ENCODE measurements at places on chromosomes 3 and 15. TPM values are rescaled to one million over a fixed set of nuclear protein-coding genes. Genes with fewer than 3 reads are reported as not detected.

GRCh38 chr3:40211579-40211978 lies 97.9 kb upstream of the EIF1B start:
- no peak overlapping the region for H3K4me3 ChIP-seq
- no peaks in the 10 kb centered on the region for H3K4me1 ChIP-seq
- no peaks in the 10 kb centered on the region for H3K36me3 ChIP-seq
- H3K27me3 ChIP-seq = no peaks in the 10 kb centered on the region
- no peak for DNase-seq

The RGMA gene
- 0.13 TPM for total RNA-seq

GRCh38 chr3:49607796-49608195 lies 53.5 kb downstream of the BSN start:
- no peaks in the 10 kb centered on the region for H3K4me1 ChIP-seq
- no peak overlapping the region for H3K27ac ChIP-seq
- no peaks in the 10 kb centered on the region for H3K27me3 ChIP-seq
- H3K36me3 ChIP-seq = no peaks in the 10 kb centered on the region
- H3K4me3 ChIP-seq = no peak overlapping the region
- no peak for DNase-seq

- DNase-seq = no peak
- H3K4me1 ChIP-seq = no peaks in the 10 kb centered on the region
- H3K4me3 ChIP-seq = no peak overlapping the region
These were observed 26.9 kb upstream of the LINGO1 start for GRCh38 chr15:77659350-77660321.

DNA sequence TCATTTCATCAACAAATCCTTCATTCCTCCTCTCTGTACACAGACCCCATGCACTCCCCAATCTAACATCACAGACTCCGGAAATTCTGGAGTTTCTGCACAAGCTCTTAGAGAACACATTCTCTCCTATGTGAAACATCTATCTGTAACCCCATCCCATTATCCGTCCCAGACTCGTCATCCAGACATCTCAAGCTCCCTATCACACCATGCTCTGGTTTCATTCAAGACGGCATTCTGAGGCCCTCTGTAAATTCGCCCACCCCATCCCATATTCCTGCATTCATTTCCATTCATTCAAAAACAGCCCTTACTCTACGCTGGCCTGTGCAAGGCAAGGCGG lies 575 bp downstream of the LEO1 start:
- H3K27me3 ChIP-seq = no peaks in the 10 kb centered on the region
- H3K36me3 ChIP-seq = peaks cover 3% of the 10 kb centered on the region
- no peak for DNase-seq
- peak overlapping the region; percentile 82 for H3K4me3 ChIP-seq
- no peaks in the 10 kb centered on the region for H3K4me1 ChIP-seq
- peak overlapping the region; percentile 83 for H3K27ac ChIP-seq

DNA sequence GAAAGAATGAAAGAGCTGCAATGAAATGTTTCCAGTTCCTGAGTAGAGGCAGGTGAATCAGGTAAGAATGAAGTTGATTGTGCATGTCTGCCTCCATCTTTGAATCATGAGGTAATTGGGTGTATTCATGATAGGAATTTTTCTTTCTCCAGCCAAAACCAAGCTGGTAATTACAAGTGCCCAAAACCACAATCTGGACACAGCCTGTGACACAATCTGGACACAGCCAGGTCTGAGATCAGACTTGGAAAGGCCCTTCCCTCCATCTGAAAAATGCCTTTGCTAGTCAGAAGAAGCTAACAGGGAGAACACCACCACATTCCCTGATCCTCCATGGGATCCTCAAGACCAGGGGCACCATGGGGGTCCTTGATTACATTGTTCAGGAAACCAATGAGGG lies 338.5 kb upstream of the THBS1 start:
- no peaks in the 10 kb centered on the region for H3K36me3 ChIP-seq
- H3K27me3 ChIP-seq = no peaks in the 10 kb centered on the region
- no peak overlapping the region for H3K4me3 ChIP-seq
- H3K27ac ChIP-seq = no peak overlapping the region

DNA sequence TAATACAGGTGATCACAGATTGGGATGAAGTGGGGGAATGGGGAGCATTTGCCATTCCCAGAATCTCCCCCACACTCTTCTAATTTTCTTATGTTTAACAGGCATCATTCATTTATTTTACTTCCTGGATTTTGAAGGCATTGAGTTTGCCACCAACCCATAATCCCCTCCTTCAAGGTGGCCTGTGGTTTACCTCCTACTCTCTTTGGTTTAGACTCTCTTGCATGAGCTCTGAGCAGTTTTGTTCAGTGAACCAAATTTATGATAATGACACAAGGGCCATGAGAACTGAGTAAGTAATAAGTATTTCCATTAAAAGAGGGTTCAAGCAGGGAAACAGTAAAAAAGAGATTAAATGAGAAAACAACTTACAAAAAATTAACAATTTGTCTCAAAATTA lies 703.1 kb upstream of the CFAP20DC start:
- H3K36me3 ChIP-seq = no peaks in the 10 kb centered on the region
- no peak for DNase-seq
- no peaks in the 10 kb centered on the region for H3K27me3 ChIP-seq
- no peak overlapping the region for H3K4me3 ChIP-seq
- no peak overlapping the region for H3K27ac ChIP-seq
- H3K4me1 ChIP-seq = no peaks in the 10 kb centered on the region

DNA sequence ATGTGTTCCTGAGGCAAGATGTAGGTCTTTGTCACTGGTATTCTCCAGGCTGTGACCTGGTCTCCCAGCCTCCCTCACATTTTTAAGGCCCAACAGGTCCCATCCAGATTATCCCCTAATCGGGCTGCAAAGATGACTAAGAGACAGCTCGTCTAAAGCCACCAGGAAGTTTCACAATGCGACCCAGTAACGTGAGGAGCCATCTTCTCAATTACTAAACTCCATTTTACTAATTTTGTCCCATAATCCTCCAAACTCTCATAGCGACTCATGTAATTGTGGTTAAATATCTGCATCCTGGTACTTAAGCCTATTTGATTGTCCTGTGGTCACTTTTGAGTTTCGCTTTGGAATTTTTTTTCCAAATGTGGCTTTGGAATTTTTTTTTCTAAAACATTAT lies 8.7 kb upstream of the PLA2G4F start:
- no peak overlapping the region for H3K4me3 ChIP-seq
- peaks cover 29% of the 10 kb centered on the region for H3K36me3 ChIP-seq
- DNase-seq = no peak
- no peaks in the 10 kb centered on the region for H3K27me3 ChIP-seq
- no peaks in the 10 kb centered on the region for H3K4me1 ChIP-seq

DNA sequence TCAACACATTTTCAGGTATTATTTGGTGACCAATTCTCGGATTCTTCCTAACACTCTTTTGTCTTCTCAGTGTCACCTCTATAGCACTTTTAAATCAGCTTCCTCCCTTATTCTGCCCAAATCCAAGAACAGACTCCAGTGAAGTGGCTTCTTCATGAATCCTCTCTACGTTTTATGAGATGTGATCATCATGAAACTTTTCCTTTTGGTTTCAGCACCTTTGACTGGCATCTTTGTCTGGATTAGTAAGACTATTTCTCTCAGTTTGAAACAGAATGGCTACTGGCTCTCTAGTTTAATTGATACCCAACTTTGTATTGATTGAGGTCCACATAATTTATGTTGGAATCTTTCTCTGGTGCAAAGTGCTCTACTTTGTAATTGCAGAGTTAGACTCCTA lies 45.6 kb downstream of the CMC1 start:
- no peaks in the 10 kb centered on the region for H3K4me1 ChIP-seq
- H3K4me3 ChIP-seq = no peak overlapping the region
- no peak overlapping the region for H3K27ac ChIP-seq
- H3K36me3 ChIP-seq = no peaks in the 10 kb centered on the region
- no peak for DNase-seq
- H3K27me3 ChIP-seq = no peaks in the 10 kb centered on the region

DNA sequence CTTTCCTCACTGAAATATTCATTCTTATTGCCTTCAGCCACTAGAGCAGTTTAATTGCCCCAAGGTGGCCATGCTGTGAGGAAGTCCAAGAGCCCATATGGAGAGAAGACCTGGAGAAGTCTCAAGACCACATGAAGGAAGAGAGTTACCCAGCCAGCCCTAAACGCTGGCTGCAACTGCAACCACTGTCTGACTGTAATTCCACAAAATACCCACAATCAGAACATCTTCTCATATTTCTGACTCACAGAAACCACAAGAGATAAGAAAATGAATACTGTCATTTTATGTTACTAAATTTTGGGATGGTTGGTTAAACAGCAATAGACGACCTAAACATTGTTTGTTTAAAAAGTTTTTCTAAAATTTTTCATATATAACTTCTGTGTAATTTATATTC lies 14.7 kb upstream of the SST start:
- H3K27ac ChIP-seq = no peak overlapping the region
- no peaks in the 10 kb centered on the region for H3K4me1 ChIP-seq
- H3K27me3 ChIP-seq = no peaks in the 10 kb centered on the region
- no peaks in the 10 kb centered on the region for H3K36me3 ChIP-seq

DNA sequence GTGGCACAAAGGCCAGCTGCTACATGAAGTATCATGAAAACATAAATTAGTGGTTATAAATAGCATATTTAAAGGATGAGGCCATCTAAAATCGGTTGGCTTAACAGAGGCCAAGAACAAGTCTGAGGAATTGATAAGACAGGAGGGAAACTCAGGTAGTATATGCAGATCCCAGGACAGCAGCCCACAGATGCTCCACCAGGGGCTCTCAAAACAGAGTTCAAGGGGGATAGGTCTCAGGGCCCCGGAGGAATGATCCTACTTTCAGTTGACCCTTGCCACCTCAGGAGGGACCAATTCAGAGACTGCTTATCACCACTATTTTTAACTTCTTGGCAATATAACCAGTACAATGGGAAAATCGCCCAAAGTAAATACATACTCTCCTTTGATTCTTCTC lies 56.8 kb downstream of the RORA start:
- H3K4me1 ChIP-seq = peaks cover 10% of the 10 kb centered on the region
- H3K4me3 ChIP-seq = no peak overlapping the region
- H3K27ac ChIP-seq = no peak overlapping the region
- DNase-seq = no peak

DNA sequence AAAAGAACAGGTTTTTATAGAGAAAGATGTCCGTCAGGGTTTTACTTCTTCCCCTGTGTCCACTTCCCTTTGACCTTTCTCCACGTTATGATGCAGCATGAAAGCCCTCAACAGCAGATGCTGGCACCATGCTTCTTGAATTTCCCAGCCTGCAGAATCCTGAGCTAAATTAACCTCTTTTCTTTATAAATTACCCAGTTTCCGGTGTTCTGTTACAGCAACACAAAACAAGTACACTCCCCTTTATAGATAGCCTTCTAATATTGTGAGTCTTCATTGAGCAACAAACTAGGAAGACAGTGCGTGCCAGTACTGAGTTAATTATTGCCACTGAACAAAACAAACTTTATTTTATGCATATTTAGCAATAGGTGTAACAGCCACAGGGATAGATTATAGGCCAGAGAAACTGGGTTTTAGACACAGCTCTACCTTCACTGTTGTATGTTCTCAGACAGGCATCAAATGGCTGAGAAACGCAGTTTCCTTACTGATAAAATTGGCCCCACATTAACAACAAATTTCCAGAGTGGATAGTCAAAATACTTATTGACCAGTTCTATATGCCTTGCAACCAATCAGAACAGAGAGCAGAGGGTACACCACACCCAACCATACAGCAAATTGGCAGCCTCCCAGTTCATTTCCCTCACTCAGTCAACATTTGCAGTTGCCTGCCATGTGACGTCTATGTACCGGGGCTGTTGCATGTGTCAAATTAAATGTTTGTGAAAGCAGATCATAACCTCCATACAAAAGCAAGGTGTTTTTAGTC lies 14.4 kb upstream of the TBL1XR1 start:
- H3K27me3 ChIP-seq = no peaks in the 10 kb centered on the region
- H3K4me1 ChIP-seq = no peaks in the 10 kb centered on the region
- H3K36me3 ChIP-seq = no peaks in the 10 kb centered on the region
- H3K4me3 ChIP-seq = no peak overlapping the region
- DNase-seq = no peak

The FETUB gene
- total RNA-seq = not detected

GRCh38 chr3:151428386-151428785 lies 32.5 kb downstream of the IGSF10 start:
- H3K36me3 ChIP-seq = no peaks in the 10 kb centered on the region
- H3K4me3 ChIP-seq = no peak overlapping the region
- H3K27me3 ChIP-seq = no peaks in the 10 kb centered on the region
- H3K4me1 ChIP-seq = no peaks in the 10 kb centered on the region

DNA sequence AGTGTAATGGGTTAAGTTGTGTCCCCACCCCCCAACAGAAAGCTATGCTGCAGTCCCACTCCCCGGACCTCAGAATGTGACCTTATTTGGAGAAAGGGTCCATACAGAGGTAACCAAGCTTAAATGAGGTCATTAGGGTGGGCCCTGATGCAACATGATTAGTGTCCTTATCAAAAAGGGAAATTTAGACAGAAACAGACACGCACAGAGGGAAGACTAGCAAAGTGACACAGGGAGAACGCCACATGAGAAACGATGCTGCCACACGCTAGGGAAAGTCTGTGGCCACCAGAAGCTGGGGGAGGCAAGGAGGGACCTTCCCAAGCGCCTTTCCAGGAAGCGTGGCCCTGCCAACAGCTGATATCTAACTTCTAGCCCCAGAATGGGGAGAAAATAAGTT lies 65.4 kb downstream of the RPN1 start:
- no peaks in the 10 kb centered on the region for H3K4me1 ChIP-seq
- H3K27ac ChIP-seq = no peak overlapping the region
- H3K36me3 ChIP-seq = no peaks in the 10 kb centered on the region
- no peak for DNase-seq
- H3K4me3 ChIP-seq = no peak overlapping the region

The REC114 gene
- total RNA-seq = not detected

DNA sequence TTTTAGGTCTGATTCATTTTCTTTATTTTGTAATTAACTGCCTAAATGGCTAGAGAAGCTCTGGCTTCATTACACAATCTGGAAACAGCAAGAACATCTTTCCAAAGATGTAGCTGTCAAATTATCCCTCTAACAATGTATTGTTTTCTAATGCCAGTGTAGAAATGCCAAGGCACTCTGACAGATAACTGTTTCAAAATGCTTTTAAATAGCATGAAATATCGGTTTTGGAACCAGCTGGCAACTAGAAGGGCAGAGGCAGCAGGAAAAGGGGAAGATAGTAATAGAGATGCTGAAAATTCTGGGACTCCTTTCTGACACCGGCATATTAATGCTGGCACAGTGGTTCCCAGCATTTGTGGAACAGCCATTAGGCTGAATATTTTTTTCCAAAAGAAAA lies 26.1 kb downstream of the MORC1 start:
- no peaks in the 10 kb centered on the region for H3K27me3 ChIP-seq
- H3K36me3 ChIP-seq = no peaks in the 10 kb centered on the region
- no peaks in the 10 kb centered on the region for H3K4me1 ChIP-seq
- H3K27ac ChIP-seq = no peak overlapping the region
- DNase-seq = no peak
- H3K4me3 ChIP-seq = no peak overlapping the region

DNA sequence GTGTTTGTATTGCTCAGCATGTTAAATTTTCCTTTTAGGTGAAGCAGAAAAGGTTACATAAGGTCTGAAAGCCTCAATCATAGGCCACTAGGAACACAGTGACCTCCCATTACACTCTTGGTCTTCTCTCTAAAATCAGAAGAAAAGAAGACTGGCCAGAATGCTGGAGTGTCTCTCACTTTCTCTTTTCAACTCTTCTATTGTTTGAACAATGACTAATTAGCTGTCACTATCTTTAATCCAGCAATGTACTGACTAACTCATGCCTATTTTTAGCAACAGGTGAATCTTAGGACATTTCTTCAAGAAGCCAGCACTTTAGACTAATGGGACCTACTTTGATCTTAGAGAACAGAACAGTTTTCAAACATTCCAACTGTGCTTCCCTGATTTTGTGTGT lies 142.8 kb downstream of the TGFBR2 start:
- DNase-seq = no peak
- no peak overlapping the region for H3K27ac ChIP-seq
- no peaks in the 10 kb centered on the region for H3K36me3 ChIP-seq
- H3K4me3 ChIP-seq = no peak overlapping the region
- H3K4me1 ChIP-seq = peaks cover 4% of the 10 kb centered on the region

The IL17RE gene
- total RNA-seq = 0.51 TPM

Data from GM12878 (cell line).